ENCODE measurements at places on chromosomes 12 and 14. TPM values are rescaled to one million over a fixed set of nuclear protein-coding genes. Genes with fewer than 3 reads are reported as not detected.

DNA sequence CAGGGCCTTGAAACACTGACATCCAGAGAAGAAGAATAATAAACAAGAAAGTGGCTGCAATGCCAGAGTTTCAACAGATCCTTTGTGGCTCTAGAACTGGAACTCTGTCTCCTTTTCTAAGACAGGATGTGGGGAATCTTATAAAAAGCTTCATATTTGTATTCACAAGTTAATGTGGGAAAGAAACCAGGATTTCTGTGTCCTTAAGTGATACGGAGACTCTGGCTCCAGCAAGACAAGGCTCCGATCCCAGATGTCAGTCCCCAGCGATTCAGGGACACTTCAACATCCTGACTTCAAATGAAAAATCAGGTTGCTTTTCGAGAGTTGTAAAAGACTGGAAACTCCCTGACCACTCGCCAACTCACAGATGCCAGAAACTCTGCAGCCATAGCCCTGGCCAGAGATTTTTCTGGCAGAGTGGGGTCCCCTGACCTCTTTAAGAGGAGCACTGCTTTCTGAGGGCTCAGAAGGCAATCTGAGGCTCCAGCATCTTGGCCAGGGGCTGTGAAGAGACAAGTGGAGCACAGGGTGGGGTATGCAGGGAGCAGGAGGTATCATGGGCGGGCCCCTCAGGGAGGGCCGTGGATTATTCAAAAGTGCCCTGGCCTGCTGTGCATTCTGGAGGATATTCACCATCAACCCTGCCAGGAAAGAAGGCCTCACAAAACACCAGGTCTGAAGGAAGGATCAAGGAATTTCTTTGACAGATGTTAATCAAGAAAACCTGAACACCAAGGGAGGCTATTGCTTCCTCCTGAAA lies 53.3 kb downstream of the TMX1 start:
- no peak for DNase-seq

- no peak for DNase-seq
Measured at GRCh38 chr14:104222396-104223036, 84.1 kb downstream of the KIF26A start.

DNA sequence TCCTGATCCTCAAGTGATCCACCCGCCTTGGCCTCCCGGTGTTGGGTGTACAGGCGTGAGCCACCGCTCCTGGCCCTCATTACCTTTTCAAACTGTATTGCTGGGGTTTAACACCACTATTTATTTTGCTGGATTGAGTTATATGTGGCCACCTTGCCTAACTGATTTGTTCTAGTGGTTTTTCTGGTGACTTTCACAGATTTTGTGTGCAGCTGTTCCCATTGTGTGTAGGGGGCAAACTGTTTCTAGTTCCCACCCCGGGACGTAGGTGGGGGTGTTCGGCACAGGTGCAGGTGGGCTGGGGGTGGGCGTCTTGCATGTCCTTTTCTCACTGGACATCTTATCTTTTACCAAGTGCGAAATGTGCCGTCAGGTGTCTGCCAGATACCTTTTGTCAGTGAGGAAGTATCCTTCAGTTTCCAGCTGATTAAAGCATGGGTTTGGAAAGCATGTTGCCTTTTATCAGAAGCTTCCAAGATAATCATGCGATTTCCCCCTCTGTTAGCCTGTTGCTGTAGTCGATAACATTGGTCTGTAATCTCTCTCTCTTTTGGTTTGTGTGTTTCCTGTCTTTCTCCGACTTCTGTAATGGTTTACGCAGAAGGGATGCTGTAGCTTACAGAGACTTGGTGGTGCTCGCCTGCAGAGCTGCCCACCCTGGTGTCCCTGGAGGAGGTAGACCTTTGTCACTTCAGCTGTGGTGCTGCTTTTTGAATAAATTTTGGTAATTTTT lies 33.6 kb downstream of the AACS start:
- no peak for DNase-seq

DNA sequence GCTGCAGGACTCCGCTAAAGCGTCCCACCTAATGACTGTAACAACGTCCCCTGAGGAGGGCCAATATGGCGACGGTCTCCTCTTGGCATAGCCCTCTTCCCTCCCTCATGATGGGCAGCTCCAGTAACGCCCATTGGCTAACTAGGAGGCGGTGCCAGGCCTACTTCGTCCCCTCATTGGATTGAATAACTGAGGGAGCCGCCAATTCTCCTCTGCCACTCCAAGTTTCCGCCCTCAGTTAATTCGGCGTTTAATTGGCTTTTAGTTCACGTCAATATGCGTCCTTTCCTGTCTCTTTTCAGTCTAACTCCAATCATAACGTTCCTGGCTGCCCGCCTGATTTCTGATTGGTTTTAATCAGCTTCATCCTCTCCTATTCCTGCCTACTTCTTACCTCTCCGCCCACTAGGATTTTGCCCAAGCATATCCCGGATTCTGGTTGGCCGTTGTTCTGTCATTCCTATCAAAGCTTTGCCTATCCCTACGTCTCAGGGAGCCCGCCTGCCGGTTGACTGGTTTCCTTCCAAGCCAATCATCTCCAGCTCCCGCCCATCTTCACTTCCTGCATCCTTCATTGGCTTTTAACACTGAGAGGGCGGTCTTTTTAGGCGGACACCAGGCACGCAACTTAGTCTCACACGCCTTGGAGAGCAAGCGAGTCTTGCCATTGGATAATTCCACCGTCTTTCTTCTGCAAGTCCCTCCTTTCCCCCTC lies 430 bp upstream of the SP1 start:
- peak; percentile 99 for DNase-seq

DNA sequence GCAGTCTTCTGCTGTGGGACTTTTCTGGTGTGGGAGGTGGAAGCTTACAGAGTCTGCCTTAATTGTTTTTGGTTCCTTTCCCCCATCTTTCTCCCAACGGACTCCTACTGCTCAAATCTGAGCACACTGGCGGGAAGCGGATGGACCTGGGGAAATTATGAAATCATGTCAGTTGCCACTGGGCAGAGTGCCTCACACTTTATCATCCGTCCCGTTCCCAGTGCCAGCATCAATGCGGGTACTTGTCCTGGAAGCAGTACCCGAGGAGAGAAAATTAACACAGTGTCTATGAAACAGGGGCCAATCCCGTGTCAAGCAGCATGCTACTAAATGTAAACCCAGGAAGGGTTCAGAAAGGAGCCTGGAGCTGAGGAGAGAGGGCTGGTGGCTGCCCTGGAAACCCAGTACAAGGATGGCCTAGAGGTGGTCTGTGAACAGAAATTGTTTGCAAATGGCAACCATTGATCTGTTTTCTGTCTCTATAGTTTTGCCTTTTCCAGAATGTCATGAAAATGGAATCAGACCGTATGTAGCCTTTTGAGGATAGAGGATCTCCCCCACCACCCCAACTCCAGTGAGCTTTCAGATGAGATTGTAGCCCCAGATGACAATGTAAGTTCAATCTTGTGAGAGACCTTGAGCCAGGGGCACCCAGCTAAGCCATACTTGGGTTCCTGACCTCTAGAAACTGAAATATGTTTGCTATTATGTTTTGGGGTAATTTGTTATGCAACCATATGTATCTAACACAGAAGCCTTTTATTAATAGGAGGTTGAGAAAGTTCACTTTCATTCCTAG lies 908 bp upstream of the CDKL1 start:
- no peak for DNase-seq

DNA sequence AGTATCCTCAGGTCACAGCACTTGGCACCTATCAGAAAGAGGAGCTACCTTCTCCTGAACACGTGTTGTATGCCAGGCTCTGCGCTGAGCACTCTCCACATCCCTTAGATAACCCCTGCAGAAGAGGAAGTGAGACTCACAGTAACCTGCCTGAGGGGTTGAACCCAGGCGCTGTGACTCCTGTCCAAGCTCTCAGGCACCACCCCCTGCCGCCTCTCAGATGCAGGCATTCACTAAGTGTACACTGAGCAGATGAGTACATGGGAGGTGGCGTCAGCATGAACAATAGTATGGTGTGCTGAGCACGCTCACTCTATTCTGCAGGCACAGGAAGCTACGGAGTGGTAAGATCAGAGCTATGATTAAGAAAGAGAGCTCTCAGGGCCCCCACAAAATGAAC lies 21.0 kb upstream of the RIC8B start:
- no peak for DNase-seq

- no peak for DNase-seq
Measured at GRCh38 chr12:101863981-101864380, 13.4 kb upstream of the DRAM1 start.

- DNase-seq = no peak
Measured at GRCh38 chr12:24582954-24583601, 365.8 kb downstream of the BCAT1 start.

DNA sequence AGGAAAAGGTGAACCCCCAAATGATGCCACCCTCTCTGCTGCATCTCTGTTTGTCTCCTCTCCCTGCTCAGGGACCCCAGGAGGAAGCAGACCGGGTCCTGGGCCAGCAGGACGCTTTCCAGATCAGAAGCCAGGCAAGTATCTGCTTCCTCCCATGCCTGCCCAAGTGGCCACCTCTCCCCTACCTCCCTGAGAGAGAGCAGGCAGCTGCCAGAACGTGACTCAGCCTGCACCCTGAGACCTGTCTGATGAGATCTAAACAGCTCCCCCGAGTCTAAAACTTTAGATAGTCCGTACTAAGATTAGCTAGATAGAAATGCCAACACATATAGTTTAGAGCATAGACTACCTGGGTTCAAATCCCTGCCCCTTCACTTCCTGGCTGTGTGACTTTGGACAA lies 31.2 kb upstream of the OAS1 start:
- no peak for DNase-seq

DNA sequence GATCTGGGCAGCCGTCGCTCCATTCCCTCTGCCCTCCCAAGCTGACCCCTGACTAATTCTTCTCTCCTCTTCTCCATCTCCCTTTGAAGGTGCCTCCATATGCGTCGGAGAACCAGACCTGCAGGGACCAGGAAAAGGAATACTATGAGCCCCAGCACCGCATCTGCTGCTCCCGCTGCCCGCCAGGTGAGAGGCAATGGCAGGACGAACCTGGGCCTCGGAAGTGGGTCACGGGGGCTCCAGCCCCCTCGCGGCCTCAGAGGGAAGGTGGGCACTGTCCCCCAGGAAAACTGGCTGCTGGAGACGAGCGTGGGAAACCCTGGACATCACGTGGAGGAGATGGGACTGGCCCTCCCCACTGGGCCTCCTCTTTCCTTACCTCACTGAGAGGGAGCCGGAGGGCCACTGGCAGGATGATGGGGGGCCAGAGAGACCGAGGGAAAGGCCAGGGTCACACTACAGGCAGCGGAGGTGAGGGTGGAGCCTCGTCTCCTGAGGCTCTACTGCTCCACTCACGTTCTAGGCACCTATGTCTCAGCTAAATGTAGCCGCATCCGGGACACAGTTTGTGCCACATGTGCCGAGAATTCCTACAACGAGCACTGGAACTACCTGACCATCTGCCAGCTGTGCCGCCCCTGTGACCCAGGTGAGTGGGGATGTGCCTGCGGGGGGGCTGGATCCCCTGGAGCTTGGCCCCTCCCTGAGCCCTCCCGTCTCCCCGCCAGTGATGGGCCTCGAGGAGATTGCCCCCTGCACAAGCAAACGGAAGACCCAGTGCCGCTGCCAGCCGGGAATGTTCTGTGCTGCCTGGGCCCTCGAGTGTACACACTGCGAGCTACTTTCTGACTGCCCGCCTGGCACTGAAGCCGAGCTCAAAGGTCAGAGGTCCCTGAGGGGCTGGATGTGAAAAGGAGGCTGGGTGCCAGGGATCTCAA lies 806 bp downstream of the LTBR start:
- no peak for DNase-seq

DNA sequence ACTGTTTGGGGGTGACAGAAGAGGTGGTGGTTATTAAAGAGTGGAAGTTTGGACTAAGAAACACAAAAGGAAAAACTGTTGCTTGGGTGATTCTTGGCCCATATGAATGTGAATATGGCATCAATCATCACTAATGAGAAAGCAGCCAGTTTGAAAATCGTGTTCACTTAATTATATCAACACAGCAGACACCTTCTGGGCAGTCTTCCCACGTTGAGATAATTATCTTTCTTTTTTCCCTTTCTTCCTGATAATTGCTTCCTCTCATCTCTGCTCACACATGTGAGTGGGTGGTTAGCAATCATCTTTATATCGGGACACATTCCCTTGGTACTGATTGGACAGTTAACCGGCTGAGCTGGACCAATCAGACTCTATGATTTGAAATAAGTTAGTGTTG lies 539.7 kb downstream of the AACS start:
- no peak for DNase-seq

DNA sequence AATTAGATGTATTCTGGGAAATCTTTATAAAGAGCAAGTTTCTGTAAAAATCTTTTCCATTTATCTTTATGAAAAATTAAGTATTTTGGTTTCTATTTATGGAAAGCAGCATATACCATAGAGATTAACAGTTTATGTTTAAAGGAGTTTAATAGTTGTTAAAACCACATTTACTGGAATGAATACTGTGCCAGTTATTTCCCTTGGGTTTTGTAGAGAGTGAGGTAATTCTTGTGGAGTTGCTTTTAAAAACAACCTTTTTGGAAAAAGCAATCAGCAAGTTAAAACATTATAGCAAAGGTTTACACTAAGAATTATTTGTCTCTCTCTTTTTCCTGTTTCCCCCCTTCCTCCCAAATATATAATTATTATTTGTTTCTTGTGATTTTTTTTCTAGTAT lies 34.9 kb downstream of the AEBP2 start:
- DNase-seq = no peak

- DNase-seq = no peak
Measured at GRCh38 chr12:90995010-90995409, 9.8 kb downstream of the EPYC start.

DNA sequence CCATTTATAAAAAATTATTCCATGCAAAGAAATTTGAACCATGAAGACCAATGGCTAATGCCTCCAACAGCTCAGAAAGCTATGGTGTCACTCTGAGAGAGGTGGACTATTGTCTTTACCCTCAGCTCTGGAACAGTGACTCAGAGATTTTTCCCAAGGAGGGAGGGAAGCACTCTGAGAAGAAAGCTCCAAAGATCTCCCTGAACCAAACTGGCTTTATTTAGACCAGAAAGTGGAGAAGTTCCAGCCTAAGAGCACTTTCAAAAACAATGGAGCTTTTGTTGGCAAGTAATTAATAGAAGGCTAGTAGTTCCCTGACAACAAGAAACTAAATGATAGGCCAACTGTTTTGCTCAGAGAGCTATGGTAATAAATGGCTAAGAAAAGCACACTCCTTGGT lies 599.9 kb upstream of the MDGA2 start:
- DNase-seq = no peak

DNA sequence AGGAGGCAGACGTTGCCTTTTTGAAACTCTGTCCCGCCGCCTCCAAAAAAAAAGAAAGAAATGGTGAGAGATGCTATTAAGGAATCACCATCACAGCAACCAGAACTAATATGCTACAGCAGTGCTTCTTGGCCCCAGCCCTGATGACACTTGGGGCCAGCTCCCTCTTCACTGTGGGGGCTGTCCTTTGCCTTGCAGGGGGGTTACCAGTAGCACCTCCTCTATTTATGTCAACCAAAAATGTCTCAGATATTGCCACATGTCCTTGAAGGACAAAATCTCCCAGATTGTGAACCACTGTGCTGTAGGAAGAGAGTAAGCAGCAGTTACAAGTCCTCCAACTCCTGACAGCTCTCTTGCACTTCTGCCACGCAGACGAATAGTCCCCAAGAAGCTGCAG lies 76.4 kb downstream of the LRRC74A start:
- no peak for DNase-seq

GRCh38 chr12:19220852-19221466 lies 91.4 kb downstream of the PLEKHA5 start:
- no peak for DNase-seq

KLRC2 gene
- total RNA-seq = not detected

PTHLH gene
- total RNA-seq = 0.93 TPM

HCAR1 gene
- 0.62 TPM for total RNA-seq

SLCO1B1 gene
- 0.17 TPM for total RNA-seq
